CD4-positive, alpha-beta T cell treated with Interferon alpha-2 for 1 hour (primary cell): ENCODE measurements at places on chromosomes 1 and 21.

DNA sequence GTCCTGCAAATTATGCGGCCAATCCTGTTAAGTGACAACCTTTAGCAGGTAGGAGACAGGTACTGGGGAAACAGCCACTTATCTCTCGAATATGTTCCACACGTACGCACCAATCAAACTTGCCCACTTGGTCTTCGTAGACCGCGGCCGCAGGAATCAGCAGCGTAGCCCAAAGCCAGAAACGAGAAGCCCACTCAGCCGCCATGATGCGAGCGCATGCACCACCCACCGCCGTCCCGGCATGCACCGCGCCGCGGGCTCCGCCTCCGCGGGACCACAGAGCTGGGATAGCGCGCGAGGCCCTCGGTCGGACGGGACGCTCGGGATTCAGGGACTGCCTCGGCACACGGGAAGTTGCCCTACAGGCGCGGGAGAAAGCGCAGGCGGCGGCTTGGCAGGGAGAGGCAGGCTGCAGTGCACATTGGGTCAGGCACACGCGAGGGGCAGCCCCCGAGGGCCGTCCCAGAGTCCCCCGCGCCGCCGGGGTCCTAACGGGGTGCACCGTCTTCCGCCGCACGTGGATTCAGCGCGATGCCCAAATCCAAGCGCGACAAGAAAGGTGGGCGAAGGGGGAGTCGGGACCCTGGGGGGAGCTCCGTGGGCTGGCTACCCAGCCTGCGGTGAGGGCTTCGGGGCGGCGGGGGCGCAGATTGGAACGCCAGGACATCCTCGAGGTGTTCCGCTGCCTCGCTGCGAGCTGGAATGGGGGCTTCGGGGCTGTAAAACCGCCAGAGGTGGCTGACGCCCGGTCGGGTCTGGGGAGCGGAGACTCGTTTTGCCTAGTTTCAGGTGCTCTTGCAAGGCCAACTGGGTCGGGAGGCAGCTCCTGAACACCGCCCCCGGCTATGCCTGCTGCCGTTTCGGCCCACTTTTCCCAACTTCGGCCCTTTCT, at the start of the genes EMC1 and MRTO4:
TSS of gene EMC1 (minus strand) at position 220 of the 892 bp plus-strand sequence. CDS start at position 205, 15 bp downstream.
TSS of gene MRTO4 (plus strand) at position 501 of the 892 bp plus-strand sequence. CDS start at position 532, 31 bp downstream.
- DNase-seq = peak; percentile 88

- peak; percentile 62 for DNase-seq
Observed at GRCh38 chr1:108643492-108644335, 17.2 kb downstream of the HENMT1 start.

- peak; percentile 19 for DNase-seq
Observed at GRCh38 chr1:225845571-225846259, 35.8 kb downstream of the EPHX1 start.

DNA sequence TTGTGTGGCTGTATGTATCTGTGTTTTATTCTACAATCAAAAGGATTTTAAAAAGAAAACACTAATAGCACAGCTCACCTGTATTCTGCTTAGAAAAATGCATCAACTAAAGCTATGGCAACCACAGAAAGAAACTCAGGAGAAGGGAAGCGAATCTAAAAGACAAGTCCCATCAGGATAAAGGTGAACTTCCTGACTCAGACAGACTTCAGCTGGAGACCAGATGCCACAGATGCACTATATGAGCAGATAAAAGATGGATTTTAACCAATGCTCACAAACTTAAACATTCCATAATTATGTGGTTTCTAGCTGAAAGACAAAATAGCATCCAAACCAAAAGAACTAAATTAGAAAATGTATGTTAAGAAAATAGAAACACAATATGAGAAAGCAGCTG, 231.0 kb downstream of the RERE start:
- DNase-seq = no peak

- DNase-seq = no peak
Observed at GRCh38 chr1:40092706-40093639, 4.1 kb downstream of the PPT1 start.
